RCC 7860 (cell line): ENCODE measurements at places on chromosomes 11 and 22.

DNA sequence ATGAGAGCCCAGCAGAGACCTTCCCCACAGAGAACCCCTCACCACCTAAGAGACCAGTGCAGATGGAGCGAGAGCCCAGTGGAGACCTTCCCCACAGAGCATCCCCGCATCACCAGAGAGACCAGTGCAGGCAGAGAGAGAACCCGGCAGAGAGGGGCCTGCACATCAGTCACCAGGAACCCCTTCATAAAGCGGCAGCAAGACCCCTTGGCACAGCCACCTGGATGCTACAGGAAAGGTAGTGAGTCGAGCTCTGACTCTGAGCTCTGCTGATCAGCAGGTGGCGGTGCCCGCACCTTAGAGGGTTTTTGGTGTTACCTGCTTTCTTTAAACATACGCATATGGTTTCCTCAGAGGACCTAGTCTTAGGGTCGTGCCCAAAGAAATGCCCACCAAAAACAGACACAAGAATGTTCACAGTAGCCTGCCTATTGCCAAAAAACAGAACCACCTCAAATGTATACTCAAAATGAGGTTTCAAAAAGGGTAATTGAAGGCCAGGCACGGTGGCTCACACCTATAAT, 678.7 kb downstream of the BRD1 start:
- no peak for DNase-seq

GRCh38 chr11:86741484-86741835, 58.9 kb upstream of the PRSS23 start:
- DNase-seq, result no peak

DNA sequence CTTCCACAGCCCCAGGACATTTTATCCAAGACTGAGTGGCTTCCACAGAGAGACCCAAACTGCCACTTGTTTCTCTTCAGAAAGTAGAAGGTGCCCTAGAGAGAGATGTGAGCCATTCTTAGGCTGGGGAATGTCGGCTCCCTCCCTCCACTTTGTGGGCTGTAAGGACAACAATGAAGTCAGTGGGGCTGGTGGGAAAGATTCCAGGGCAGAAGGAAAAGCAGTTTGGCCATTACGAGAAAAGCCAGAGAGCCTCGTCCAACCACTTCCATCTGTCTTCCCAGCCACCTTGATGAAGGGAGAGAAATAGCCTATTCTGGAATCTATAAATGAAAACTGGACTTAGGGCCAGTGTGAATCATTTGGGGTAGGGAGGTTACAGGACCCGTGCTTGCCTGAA, 382.5 kb downstream of the NXPE2 start:
- DNase-seq, result no peak

DNA sequence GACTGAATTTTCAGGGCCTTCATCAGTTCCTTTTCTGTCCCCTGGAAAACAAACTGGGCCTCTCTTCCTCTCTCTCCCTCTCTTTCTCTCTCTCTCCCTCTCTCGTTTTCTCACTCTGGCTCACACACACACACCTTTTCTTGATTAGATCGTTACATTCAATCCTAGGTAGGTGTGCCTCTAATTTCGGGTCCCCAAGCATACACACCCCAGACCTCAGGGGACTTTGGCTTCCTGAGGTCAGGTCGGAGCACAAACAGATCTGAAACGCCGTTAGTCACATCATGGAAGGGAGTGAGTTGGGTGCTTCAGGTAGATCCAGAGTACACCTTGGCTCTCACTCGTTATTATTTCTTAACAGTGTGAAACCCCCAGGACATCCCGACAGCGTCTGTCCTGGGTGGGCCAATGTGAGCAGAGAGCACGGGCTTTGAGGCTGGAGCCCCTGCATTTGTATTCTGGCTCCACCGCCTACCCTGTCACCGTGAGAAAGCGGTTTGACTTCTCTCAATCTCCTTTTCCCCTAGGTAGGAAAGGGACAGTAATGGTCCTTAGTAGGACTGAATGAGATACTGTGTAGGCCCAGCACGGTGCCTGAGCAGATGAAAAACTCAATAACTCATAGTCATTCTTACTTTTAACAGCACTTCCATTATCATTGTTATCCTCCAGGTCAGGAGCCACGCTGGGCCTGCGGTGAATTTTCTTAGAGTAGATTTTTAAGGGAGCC, 37.3 kb upstream of the POU2AF1 start:
- DNase-seq, result no peak

GRCh38 chr11:35307221-35307621, 112.1 kb downstream of the SLC1A2 start:
- DNase-seq, result no peak

DNA sequence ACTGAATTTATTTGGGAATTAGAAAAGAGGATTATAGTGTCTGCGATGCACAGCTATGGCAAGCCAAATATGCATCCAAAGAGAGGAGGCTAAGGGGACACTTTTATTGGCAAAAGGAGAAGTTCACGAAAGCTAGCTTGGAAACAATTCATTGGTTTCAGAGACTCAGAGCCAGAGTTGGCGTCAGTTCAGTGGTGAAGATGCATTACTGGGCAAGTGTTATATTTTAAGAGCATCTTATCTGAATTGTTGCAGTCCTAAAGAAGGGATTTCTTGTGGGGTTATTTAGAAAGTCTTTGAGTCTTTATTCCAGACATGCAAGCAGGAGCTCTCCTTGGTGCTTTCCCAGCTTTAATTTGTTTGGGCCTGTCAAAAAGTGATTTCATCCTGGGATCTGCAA, 15.0 kb downstream of the CLDN5 start:
- DNase-seq, result no peak

DNA sequence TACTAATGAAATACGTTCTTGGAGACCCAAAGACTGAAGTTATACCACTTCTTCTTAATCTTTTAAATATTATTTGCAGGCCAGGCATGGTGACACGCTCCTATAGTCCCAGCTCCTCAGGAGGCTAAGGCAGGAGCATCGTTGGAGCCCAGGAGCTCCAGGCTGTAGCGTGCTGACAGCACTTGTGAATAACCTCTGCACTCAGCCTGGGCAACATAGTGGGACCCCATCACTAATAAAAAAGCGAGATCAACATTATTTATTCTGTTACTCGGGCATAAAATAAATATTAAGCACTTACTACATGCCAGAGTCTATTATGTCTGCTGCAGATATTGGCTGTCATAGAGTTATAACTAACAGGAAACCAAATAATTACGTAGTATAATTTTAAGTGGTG, 720 bp upstream of the MED17 start:
- no peak for DNase-seq

DNA sequence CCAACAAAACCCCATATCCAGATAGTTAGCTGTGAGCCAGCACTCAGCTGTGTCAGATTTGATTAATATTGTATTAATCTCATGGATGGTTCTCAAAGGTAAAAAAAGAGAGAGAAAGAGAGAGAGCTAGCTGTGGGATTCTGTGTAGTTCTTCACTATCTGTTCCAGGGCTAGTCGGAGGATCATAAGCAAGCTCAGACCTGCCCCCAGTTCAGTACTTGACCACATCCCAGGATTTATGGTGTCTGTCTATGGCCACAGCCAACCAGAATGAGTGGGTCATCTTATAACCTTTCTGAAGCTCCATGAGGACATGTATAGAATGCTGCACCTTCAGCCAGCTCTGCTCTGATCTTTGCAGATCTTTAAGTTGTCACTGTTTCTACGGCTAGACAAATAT, 13.5 kb upstream of the B3GNT6 start:
- DNase-seq, result no peak

- DNase-seq, result no peak
Measured at GRCh38 chr11:119254239-119254638, 48.1 kb downstream of the CBL start.

- no peak for DNase-seq
Measured at GRCh38 chr11:74948546-74948897, 369 bp downstream of the XRRA1 start.

GRCh38 chr11:132992838-132993631, 539.3 kb downstream of the OPCML start:
- DNase-seq, result no peak

DNA sequence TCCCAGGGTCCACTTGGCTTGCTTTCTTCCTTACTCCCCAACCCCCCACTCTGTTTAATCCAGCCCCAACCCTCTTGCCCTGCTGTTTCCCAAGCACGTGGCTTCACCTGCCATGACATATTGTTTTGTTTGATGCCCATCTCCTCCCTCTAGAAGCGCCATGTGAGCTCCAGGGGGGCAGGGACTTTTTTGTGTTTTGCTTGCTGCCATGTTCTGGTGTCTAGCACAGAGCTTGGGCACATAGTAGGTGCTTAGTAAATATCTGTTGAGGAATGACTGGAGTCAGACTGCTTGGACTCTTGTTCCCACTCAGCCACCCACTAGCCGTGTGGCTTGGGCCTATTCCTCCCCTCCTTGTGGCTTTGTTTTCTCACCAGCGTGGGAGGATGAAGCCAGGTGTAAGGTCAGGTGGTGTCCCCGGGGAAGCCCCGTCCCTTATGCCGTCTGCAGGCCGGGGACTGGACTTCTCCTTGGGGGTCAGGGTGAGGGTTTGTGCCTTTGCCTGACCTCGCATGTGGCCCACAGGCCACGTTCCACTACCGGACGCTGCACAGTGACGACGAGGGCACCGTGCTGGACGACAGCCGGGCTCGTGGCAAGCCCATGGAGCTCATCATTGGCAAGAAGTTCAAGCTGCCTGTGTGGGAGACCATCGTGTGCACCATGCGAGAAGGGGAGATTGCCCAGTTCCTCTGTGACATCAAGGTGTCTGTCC, 3.8 kb downstream of the AIP start:
- no peak for DNase-seq

DNA sequence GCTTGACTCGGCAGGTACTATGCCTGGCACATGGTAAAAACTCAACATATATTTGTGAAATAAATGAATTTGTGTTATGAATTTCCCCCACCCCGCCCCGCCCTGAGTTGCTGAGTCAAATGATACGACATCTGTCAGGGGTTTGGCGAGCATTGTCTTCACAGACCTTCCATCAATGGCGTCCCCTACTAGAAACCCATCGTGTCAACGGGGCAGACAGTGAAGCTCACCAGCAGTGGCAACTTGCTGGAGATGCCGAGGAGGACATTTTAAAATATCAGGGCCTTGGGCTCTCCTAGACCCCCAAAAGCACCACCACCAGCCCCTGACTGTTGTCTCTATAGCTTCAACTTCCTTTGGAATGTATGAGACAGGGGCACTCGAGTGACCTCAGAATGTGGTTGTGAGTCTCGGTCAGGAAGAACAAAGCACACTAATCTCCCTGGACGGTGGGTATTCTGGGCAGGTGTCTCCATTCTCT, 761 bp upstream of the NXF1 start:
- no peak for DNase-seq

- DNase-seq, result no peak
Measured at GRCh38 chr11:123880912-123881311, 4.6 kb downstream of the TMEM225 start.

DNA sequence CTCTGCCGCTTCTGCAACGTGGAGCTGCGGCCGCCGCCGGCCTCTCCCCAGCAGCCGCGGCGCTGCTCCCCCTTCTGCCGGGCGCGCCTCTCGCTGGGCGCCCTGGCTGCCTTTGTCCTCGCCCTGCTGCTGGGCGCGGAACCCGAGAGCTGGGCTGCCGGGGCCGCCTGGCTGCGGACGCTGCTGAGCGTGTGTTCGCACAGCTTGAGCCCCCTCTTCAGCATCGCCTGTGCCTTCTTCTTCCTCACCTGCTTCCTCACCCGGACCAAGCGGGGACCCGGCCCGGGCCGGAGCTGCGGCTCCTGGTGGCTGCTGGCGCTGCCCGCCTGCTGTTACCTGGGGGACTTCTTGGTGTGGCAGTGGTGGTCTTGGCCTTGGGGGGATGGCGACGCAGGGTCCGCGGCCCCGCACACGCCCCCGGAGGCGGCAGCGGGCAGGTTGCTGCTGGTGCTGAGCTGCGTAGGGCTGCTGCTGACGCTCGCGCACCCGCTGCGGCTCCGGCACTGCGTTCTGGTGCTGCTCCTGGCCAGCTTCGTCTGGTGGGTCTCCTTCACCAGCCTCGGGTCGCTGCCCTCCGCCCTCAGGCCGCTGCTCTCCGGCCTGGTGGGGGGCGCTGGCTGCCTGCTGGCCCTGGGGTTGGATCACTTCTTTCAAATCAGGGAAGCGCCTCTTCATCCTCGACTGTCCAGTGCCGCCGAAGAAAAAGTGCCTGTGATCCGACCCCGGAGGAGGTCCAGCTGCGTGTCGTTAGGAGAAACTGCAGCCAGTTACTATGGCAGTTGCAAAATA, 816 bp downstream of the PDE3B start:
- no peak for DNase-seq

- DNase-seq, result no peak
Measured at GRCh38 chr22:25900880-25901279, 158.9 kb downstream of the MYO18B start.

GRCh38 chr11:133981156-133981555, 24.4 kb upstream of the IGSF9B start:
- no peak for DNase-seq

- no peak for DNase-seq
Measured at GRCh38 chr11:122663056-122663740, 7.7 kb downstream of the UBASH3B start.

DNA sequence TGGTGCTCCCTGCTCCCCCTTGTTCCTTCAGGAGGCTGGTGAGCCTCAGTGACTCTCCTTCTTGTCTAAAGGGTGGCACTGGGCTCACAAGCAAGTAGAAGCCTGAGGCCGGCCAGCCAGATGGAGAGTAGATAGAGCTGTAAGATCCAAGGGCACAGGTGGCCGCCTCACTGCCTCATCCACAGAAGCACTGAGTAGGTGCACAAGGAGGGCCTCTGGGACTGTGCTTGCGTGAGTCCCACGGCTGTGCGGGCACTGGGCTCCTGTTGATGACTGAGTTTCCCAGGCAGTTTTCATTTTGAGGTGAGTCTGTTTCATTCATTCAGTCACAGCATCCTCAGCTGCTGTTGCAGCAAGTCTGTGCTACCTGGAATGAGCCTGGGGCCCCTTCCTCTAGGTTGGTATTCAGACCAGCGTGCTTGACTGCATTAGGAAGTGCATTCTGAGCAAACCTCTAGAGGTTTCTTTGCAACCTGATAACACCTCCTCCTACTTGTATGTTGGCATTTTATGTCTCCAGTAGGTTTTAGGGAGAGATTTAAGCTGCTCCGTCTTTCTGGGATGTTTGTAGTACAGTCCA, 184.0 kb downstream of the TBC1D22A start:
- no peak for DNase-seq

GRCh38 chr11:37450613-37451012, 852.6 kb upstream of the RAG2 start:
- peak; percentile 6 for DNase-seq

GRCh38 chr11:21492931-21493330, 700.0 kb upstream of the ANO5 start:
- no peak for DNase-seq

GRCh38 chr11:33178443-33179180, 17.3 kb upstream of the CSTF3 start:
- DNase-seq, result no peak
